Fibroblast of skin of left quadriceps (primary cell): ENCODE measurements at places on chromosomes 16 and 17.

DNA sequence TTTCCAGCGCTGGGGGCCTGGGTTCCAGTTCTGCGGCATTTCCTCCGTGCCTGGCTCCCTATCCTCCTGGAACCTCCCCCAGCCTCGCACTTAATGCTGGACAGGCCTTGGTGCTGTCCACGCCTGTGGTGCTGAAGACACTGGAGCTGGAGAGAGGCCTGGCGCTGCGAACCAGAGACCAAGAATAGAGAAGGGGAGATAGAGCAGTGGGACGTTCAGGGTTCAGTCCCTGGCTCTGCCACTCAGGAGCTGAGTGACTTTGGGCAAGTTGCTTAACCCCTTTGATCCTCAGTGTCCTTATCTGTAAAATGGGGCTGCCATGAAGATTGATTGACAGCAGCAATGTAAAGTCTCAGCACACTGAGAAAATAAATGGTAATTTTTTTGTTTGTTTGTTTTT is 11.9 kb downstream of the SBK1 start:
- no peak for DNase-seq

DNA sequence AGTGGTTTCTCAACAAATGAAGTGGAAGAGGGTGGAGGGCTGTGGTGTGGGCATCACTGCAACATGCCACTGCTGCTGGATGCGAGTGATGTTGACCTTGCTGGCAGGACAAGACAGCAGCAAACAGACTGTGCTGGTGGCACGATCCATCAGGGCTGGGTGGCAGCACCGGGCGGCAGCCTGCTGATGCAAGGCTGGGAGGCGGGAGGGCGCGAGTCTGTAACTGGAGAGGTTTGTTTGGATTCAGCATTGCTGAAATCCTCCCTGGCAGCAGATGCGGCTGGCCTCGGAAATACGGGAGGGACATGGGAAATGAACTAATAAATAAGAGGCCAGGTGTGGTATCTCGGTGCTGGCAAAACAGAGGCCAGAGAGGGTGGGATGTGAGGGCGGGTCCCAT is 224.2 kb downstream of the ENGASE start:
- no peak for DNase-seq

DNA sequence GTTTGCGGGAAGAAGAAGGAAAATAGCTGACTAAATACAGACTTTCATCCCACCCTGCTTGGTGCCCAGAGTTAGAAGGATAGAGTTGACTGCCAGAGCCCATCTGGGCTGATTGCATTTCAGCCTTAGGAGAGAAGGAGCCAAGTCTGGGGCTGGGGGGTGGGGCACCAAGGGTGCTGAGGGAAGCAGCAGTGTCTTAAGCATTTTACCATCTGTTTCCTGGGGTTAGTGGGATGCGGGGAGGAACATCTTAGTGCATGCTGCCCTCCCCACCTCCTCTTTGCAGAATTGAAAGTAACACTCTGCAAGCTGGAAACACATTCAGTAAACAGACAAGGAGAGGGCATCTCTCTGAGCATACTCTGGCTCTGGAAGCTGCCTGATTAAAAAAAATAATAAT is 1.5 kb upstream of the ARL5C start:
- DNase-seq, result no peak

- no peak for DNase-seq
These were observed 76.4 kb downstream of the SEC14L1 start for GRCh38 chr17:77217123-77217522.

DNA sequence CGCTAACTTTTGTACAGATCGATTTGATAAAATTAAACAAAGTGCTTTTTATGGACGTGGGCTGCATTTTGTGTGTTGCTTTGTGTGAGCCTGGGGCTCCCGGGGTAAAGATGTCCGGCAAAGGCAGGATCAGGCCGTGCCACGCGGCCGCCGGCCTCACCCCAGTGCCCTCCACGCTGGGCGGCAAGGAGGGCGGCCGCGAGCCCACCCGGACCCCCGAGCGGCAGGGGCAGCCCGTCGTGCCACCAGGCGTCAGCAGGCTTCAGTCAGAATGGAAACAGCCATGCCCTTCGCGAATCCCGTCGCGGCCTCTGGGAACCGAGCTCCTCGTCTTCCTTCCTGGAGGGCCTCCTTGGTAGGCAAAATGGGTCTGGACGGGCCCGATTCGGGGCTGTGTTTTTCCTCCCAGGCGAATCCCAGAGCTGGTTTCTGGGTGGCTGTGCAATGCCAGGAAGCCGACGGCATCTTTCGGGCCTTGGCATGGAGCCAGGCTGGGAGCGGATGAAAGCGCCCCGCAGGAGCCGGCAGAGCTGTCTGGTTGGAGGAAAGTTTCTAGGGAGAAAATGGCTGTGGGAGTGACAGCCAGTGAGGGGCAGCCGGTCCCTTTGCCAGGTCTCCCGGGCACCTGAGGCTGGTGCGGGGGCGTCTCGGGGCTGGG is 5.5 kb downstream of the SOX8 start:
- DNase-seq, result no peak

- DNase-seq, result no peak
These were observed 55.1 kb upstream of the MNT start for GRCh38 chr17:2455956-2456355.

DNA sequence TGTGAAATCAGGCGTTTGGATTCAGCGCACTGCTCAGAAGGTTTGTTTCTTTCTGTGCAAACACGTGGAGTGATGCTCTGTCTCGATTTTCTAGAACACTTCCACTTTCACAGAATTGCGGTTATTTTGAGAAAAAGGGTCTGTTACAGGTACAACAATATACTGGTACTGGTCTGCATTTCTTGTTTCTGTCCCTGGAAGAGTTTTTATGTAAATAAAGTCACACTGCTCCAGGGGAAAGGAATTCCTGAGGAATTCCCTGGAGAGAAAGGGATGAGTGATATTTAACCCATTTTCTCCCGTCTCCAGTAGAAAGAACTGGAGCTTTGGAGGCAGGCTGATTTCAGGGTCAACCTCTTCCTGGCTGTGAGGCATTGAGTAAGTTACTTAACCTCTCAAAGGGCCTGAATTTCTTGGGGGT is 16.2 kb upstream of the RMI2 start:
- no peak for DNase-seq

GRCh38 chr16:76488065-76488417 is 210.8 kb downstream of the CNTNAP4 start:
- DNase-seq, result no peak

DNA sequence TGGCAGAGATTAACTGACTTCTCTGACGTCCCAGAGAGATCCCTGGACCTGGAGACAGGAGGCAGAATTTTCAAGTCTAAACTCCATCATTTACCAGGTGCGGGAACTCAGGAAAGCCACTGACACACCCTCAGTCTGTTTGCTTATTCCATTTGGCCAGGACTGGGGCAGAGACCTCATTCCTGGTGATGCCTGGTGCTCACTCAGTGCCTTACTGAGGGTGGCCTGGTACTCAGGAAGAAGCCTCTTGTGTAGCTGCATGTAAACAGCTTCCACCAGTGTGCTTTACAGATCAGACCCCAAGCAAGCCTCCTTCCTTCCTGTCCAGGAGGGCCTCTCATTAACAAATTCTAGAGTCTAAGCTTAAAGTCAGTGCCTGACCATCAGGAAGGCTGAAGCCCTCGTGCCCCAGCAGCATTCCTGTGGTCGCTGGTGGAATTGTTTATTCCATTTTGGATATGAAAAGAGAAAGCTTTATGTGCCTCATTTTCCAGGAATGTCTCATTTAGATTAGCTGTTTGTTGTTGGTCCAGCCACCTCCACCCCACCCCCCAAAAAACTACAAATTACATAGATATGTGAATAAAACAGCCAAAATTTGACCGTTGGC is 236.1 kb upstream of the CDH5 start:
- DNase-seq, result no peak

- no peak for DNase-seq
These were observed 848 bp upstream of the TBKBP1 start for GRCh38 chr17:47692895-47693730.

GRCh38 chr16:66152823-66153393 is 213.6 kb upstream of the CDH5 start:
- DNase-seq, result peak; percentile 98

- DNase-seq, result peak; percentile 50
These were observed 23.3 kb upstream of the GRB2 start for GRCh38 chr17:75428543-75429469.

GRCh38 chr16:10984509-10984908 is 40.1 kb downstream of the CLEC16A start:
- no peak for DNase-seq

DNA sequence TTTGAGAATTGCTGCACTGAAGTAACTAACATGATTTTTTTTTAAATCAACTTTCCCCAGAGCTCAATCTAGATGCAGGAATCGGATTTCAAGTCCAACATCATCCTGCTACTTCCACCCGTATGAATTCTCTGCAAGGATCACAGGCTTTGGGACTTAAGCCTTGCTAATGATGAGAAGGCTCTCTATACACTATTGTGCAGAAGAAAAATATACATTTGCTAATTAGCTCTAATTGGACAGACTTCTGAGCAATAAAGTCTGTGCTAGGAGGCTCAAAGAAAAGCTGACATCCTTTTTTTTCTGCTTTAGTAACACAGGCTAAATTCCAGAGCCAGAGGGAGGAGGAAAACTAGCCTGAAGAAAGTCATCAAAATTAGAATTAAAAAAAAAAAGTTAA is 433.6 kb downstream of the PMP22 start:
- no peak for DNase-seq

DNA sequence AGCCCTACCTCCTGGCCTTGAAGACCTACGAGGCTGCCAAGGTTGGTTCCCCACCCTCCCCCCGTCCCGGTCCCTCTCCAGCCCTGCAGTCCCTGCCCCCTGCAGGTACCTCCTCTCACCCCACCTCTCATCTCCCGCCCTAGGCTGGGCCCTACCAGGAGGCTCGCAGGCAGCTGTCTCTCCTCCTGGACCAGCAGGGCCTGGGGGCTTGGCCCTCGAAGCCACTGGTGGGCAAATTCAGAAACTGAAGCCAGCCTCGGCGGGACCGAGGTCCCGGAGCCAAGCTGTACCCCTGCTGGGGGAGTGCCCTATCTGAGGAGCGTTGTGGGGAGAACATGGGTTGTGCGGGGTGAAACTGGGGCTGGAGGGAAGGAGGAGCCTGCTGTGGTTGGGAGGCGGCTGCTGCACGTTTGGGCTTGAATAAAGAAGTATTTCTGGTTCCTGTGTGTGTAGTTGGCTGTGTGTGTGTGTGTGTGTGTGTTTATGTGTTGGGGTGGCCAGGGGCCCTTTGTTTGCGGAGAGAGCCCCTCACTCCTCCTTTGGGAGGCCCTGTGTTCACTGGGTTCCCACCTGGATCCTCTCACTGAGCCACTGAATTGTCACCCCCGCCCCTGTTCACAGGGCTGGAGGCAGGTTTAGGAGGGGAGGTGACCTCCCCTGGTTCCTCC is 5.9 kb downstream of the ADAD2 start:
- DNase-seq, result no peak

- DNase-seq, result no peak
These were observed 9.1 kb downstream of the TUBG1 start for GRCh38 chr17:42618442-42619150.

GRCh38 chr17:31722251-31723056 is 136.6 kb downstream of the COPRS start:
- no peak for DNase-seq

- DNase-seq, result no peak
These were observed 8.8 kb upstream of the ABCA8 start for GRCh38 chr17:68963958-68964357.

GRCh38 chr16:52251495-52251894 is 295.4 kb downstream of the TOX3 start:
- no peak for DNase-seq

- DNase-seq, result no peak
These were observed 149.4 kb downstream of the AIPL1 start for GRCh38 chr17:6285486-6285885.

GRCh38 chr17:17180741-17181525 is 25.2 kb downstream of the PLD6 start:
- DNase-seq, result no peak

DNA sequence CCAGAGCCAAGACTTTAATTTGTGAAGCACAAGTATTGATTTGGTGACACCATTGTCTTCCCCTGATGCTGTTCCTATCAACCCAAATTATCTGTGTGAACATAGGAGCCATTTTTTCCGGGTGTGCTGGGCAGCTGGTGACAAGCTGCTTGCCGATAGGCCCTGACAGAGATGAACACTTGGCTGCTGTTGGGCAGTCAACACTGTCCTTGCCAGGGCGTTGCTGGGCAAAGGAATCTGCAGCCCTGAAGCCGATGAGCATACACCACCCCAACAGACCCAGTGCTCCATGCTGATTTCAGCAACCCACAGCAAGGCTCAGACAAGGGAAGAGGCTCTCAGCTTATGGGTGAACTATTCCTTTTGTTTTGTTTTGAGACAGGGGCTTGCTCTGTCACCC is 105.4 kb downstream of the YPEL2 start:
- DNase-seq, result no peak

DNA sequence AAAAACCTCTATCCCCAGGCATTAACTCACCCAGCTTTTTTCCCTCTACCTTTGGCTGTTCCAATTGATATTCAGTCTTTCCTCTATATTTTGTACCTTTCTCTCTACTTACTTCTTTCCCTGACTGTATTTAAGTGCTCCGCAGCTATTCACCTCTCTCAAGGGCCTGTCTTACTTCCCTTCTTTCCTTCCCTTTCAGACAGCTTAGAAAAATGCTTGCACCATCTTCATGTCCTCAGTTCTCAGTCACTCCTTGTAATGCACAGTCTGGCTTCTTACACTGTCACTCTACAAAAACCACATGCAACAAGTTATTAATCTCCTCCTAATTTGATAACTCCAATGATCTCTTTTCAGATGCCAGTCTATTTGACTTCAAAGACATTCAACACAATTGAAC is 163.4 kb downstream of the PHKB start:
- no peak for DNase-seq

GRCh38 chr17:80414508-80414802 is 512 bp upstream of the ENDOV start:
- no peak for DNase-seq

GRCh38 chr16:8905168-8905762 is 23.1 kb downstream of the LITAFD start:
- no peak for DNase-seq

DNA sequence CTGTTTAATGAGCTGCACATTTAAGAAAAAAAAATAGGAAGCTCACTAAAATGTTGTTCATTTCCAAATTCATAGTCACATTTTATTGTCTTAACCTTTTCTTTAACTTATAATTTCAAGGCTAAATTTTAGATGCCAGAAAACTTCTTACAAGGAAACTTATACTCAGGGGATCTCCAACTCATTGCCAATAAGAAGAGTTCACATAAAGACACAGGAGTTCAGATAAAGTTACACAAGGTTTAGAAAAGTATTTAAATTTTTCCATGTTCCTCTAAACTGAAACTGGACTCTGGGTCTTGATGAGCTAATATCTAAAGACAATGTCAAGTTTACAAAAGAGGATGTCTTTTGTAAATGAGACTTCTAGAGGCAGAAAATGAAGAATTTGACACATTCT is 190.7 kb upstream of the KCNJ16 start:
- no peak for DNase-seq

DNA sequence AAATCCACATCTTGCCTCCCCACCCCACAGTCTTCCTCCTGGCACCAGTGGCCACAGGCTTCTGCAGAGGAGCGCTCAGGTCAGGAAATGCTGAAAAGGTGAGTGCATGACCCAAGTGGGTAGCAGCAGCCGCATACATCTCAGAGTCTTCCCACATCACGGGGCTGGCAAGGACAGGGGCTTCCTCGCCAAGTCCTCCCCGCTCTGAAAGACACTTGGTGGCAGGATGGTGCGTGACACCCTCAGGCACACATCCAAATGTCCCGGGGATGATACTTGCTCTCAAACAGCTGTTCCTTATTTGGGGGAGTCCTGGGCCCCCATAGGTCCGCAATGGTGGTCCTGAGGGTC is 8.8 kb upstream of the SLC16A5 start:
- DNase-seq, result no peak
